ENCODE measurements at places on chromosomes 7 and 10.

- peak; percentile 9 for DNase-seq
Observed at GRCh38 chr10:76779796-76780301, 857.8 kb downstream of the KCNMA1 start.

DNA sequence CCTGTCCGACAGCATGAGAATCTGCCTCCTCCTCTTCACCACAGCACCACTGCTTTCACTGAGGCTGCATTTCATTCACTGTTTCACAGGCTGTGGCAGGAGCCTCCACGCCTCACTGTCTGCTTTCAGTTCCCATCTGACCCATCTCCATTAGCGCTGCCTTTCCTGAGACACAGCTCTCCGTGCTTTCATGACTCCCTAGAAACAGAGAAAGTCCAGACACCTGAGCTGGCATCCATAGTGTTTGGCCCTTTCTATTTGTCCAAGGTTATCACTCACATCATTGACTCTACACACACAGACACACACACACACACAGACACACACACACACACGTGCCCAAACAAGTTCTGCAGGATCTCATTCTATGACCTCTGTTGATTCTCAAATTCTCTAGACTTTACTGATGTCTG is 5.2 kb downstream of the LGI1 start:
- no peak for DNase-seq

DNA sequence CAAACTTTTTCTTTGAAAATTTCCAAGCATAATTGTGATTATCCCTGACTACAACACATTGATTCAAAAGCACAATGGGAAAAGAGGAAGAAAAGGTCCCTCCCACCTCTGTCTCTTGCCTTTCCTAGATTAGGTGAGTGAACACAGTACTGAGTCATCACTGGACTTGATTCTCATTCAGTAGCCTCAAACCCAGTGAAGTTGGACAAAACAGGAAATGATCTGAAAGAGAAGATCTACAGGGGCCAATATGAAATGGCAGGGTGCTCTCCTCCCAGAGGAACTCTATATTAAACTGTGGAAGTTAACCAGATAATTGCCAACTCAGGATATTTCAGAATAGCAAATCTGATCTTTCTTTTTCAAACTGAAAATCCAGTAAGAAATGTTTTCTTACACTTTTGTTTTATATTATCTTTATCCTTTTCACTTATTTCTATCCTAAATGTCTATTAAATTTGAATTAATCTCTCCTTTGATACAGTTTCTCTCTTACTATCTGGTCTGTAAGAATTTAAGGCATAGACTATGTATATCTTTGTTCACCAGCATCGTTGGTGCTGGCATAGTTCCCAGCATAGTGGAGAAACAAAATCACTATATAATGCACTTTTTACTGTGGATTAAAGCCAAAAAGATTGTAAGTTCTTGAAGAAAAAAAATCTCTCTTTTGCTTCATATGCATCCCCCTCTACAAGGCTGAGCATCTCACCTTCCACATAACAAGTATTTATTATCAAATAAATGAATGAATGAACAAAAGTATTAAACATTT is 41.4 kb upstream of the IKZF1 start:
- no peak for DNase-seq

GRCh38 chr10:110404413-110404812 is 93.3 kb upstream of the DUSP5 start:
- DNase-seq, result no peak

DNA sequence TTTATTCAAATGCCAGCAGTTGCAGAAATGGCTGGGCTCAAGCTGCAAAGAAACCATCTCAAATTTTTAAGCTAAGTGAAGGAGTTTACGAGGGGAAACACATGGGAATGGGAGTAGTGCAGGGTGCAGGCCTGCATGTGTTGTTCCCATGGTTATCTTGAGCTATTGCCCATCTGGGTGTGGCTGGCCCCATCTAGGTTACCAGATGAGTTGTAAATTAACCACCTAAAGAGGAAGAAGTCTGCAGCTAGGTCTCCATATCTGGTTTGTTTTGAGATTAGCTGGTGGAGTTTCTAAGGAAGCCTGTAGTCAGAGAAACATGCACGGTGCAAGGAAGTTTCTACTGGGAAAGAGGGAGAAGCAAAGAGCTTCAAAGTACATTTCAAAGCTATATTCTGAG is 23.3 kb upstream of the STEAP2 start:
- DNase-seq, result no peak

DNA sequence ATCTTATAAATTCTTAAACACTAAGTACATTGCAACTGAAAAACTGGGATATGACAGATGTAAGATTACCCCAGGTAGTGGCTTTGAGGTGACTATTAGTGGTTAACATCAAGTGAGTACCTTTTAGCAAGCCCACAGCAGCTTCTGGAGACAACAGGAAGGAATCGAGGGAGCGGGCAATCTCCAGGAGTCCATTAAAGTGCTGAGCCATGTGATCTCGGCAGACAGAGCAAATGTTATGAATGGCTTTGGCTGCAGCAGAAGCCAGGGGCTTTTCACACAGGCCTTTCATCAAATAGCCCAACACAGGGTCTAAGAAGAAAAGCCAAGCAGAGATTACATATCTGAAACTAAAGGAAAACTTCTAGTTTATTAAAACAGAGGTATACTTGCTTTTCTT is 48.9 kb downstream of the IRF5 start:
- no peak for DNase-seq

Data from right renal cortex interstitium (tissue), 3 donors.